BJ (cell line): ENCODE measurements at places on chromosomes 16 and 17.

DNA sequence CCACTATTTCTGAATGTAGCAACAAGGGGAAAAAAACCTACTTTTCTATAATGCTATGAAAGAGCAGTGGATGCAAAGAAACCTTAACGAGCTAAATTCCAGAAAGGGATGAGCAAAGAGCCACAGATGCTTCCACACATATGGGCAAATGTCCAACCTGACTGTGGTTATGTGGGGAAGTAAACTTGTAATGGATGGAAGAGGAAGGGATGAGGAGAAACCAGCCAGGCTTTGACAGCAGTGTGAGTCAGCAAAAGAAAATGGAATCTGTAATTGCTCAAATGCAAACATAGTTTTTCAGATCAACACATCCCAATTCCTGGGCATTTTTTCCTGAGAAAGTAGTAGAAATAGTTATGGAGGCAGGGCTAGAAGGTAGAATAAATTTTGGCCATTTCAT lies 204.8 kb upstream of the CPHXL start:
- no peak for DNase-seq

- peak; percentile 75 for DNase-seq
Observed at GRCh38 chr17:8922451-8922850, 43.1 kb downstream of the PIK3R5 start.

- DNase-seq, result no peak
Observed at GRCh38 chr17:36979565-36979941, 30.8 kb downstream of the AATF start.

DNA sequence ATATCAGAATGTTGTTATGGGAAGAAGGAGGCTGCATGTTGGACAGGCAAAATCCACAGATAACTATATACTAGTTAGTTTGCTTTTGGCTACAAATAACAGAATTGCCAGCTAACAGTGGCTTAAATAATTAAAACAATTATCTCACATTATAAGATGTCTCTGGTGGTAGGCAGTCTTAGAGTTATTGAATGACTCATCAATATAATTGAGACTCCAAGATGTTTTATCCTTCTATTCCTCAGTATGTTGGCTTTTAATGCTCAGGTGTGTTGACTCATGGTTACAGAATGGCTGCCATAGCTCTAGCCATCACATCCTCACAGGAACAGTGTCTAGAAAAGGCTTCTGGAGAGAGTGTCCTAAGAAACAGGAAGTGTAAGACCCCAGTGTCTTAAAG lies 11.1 kb downstream of the CHP2 start:
- no peak for DNase-seq

DNA sequence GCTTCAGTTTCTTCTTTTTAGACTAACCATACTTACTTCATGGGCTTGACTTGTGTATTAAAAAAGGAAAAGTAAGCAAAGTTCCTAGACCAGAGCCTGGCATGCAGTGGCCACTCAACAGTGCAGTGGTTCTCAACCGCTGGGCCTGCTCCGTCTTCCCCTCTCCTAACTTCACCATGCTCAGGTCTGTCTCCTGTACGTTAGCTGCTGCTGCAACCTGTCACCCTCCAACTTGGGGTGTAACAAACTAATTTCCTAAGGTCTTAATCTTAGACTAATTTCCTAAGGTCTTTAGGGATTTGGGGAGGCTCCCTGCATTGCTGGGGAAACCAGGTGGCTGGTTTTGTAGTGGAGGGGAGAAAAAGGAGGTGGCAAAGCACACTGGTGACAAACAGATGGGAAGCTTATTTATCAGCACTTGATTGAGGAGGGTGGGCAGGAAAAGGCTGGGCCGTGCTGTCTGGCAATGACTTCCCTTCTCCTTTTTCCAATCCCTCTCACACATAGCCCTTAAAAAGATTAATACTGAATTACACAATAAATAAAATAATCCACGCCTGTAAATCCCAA lies 2.2 kb upstream of the ARL4D start:
- DNase-seq, result no peak

- no peak for DNase-seq
Observed at GRCh38 chr17:47197821-47198220, 8.7 kb upstream of the CDC27 start.

DNA sequence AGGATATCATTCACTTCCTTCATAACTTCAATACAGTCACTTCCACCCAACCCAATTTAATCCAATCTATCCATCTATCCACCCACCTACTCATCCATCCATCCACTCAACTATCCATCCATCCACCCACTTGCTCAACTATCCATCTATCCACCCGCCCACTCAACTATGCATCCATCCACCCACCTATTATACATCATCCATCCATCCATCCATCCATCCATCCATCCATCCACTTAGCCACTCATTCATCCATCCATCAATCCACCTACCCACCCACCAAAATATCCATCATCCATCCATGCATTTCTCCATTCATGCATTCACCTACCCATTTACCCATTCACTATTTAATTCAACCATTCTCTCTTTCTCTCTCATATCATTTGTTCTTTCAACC lies 179.5 kb downstream of the HAPSTR1 start:
- DNase-seq, result no peak

DNA sequence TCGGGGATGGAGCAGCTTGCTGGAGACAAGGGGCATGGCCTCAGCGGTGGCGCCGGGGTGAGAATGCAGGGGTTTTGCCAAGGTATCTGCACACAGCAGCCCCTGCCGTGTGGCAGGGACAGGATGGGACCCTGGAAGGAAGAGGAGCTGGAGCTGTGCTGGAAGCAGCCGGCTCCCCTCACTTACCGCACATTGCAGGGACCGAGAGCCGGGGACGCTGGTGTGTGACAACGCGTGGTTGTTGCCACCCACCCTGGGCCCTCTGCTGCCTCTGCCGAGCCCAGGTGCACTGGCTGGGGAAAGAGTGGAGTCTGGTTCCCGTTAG lies 3.0 kb downstream of the NUBP2 start:
- no peak for DNase-seq

DNA sequence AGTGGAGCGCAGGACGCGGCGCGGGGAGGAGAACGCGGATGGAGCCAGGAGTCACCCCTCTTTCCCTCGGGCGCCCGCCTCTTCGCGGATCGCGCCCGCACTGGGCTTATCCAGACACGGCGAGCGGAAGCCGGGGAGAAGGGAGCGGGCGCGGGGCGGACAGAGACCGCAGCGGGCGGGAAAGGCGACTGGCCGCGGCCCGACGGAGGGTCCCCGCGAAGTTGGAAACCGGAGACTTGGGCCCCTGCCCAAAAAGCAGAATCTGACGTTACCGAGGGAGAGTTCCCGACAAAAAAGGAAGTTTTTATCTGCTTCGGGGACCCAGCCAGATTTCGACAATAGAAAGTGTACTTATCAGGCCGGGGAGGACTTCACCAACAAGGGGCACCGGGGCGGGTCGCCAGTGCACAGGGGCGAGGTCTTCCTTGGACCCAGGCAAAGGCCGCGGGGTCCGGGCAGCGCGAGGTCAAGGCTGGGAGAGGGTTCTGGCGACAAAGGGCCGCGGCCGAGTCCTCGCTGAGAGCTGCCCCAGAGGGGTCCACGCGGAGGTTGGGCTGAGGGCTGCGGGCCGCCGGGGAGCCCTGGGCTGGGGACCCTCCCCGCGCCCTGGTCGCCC lies 519 bp downstream of the ST6GALNAC2 start:
- DNase-seq, result no peak

GRCh38 chr16:70746040-70746707 lies 54.8 kb downstream of the VAC14 start:
- no peak for DNase-seq

- DNase-seq, result no peak
Observed at GRCh38 chr16:73220836-73221235, 172.9 kb upstream of the ZFHX3 start.

- DNase-seq, result no peak
Observed at GRCh38 chr17:72349491-72349995, 228.7 kb downstream of the SOX9 start.

- DNase-seq, result no peak
Observed at GRCh38 chr16:4465977-4466779, 8.2 kb downstream of the NMRAL1 start.

GRCh38 chr17:51397361-51398127 lies 137.2 kb downstream of the UTP18 start:
- DNase-seq, result no peak

GRCh38 chr16:68681038-68681437 lies 35.9 kb downstream of the CDH3 start:
- DNase-seq, result no peak

DNA sequence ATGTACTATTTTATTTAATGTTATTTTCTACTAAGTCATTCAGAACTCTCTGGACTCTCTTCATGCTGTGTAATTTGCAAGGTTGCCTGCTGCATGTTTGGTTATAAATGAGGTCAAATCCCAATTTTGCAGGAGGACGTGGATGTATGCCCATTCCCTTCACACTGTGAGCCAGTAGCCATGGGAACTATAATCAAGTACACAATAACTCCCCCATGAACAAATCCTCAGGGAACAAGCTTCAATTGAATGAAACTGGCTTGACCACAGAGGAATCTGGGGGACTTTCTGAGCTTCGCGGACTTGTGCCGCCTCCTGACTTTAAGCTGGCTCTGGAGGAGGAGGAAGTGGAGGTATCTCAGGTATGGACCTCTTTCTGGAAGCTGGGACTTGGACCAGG lies 14.6 kb upstream of the KCTD13 start:
- DNase-seq, result no peak

DNA sequence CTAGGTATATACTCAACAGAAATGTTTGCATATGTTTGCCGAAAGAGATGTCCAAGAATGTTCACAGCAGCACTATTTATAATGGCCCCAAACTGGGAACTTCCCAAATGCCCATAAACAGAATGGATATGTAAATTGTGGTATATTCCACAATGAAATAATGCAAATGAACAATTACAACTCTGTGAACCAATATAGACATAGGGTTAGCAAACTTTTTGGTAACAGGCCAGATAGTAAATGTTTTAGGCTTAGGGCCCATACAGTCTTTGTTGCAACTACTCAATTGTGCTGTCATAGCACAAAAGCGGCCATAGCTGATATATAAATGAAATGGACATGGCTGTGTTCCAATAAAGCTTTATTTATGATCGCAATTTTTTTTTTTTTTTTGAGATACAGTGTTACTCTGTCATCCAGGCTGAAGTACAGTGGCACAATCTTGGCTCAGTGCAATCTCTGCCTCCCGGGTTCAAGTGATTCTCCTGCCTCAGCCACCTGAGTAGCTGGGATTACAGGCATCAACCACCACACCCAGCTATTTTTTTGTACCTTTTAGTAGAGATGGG lies 16.5 kb downstream of the XYLT1 start:
- DNase-seq, result no peak

DNA sequence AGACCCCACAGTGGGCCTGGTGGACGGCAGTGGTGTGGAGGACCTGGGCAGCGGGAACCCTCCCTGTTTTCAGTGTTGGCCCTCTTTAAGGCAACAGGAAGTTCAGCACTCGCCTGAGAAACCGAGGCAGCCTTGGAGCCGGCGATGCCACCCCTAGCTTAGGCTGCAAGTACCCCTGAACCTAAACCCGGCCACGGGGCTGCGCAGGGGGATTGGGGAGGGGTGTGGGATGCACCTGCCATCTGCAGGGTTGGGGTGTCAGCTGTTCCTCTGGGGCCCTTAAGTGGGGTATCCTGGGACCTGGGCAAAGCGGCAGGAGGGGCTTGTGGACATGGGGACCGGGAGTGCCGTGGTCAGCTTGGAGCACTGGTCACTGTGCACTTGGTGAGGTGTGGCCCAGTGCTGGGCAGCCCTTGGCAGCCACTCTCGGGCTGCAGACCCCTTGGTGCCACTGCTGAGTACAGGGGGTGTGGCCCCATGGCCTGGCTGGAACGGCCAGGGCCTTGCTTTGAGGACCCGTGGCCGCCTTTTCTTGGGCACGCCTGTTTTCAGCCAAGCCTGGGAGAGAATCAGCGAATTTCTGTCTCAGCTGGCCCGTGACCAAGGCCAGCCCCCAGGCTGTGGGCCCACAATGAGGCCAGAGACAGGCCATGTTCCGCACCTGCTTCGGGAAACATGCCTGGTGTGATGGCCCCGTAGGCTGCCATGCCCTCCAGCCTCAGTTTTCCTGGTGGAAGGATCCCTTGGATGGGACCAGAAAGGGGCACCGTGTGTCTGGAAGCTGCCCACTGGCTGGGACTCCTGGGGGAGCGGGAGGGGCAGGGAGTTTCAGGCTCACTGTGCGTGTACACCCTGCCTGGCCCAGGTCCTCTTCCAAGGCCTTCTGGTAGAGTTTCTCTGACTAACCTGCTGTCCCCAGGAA lies 4.1 kb upstream of the SLC25A10 start:
- DNase-seq, result no peak

DNA sequence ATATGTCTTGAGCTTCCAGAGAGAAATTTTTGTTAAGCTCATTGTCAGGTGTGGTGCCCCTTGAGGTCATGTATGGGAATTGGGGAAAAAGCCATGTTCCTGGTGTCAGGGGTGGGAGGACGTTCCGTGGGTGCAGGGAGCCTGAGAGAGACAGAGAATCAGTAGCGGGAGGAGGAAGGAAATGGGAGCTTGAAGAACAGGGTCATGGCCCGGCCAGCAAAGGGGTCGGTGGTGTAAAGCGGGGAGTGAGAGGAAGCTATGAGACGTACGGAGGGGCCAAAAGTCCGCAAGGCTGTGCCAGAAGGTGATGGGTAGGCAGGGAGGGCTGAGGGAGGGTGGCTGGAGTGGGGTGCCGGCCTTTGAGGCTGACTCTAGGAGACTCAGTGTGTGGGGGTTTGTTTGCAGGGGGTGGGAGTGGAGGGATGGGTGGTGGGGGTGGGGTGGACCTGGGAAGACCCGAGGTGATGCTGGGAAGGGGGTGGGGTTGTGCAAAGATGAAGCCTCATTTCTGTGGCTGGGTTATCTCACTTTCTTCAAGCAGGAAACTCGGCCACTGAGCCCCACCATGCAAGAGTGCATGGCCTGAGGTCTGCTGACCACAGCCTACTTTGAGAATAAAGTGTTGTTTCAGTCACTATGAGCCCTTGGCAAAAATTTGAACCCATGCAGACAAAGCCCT lies 63.6 kb downstream of the PLCG2 start:
- no peak for DNase-seq

DNA sequence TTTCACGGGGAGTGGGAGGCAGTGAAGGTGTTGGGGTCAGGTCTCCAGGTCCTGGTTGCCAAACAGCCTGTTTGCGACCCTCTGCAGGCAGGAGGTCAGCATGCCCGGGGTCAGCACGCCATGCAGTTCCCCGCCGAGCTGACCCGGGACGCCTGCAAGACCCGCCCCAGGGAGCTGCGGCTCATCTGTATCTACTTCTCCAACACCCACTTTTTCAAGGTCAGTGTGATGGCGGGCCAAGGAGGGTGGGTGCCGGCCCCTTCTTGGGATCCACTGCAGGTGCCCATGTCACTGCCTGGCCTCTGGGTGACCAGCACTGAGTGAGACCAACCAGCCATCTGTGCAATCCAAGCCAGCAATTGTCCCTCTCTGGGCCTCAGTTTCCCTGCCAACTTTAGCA lies 21.3 kb downstream of the ADGRG5 start:
- no peak for DNase-seq

DNA sequence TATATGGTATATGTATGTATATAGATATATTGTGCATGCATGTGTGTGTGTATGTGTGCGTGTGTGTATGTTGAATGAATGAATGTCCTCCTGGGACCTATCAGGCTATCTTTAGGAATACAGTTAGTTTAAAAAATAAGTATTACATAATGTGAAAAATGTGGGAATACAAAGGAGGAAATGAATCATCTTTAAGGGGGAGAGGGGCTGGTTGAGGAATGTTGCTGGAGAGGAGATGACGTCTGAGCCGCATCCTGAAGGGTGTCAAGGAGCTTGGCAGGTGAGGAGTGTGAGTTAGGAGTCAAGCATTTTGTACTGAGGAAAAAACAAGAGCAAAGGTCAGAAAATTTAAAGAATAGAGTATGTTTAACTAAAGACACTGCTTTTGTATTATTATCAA lies 62.4 kb upstream of the NLK start:
- peak; percentile 13 for DNase-seq
